ENCODE measurements at places on chromosomes 1 and 21.

GRCh38 chr1:101002551-101002950, 23.0 kb downstream of the DPH5 start:
- no peak for DNase-seq

- no peak for DNase-seq
Observed at GRCh38 chr21:36949171-36950141, 17.0 kb downstream of the HLCS start.

DNA sequence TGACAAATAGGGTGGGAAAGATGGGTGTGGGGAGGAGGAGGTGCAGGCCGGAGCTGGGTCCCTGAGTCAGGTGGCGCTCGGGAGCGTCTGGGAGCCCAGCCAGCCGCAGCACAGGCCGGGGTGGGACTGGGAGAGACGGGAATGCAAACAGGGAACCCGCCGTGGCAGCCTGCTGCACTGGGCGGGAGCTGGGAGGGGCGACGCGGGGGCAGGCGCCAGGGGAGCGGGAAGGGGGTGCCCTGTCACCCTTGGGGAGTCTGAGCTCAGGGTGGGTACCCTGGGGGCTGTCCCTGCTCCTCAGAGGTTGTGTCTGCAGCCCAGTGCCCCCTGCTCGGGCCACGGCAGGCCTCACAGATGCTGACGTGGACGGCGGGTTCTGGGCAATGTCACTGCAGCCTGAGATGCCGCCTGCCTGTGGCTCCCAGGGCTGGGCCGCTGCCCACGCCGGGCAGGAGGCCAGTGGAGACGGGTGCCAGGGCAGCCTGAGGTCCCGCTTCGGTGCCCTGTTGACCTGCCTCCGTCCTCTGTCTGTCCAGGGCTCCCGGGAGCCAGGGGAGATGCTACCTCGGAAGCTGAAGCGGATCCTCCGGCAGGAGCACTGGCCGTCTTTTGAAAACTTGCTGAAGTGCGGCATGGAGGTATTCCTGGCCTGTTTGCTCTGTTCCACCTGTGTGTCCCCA, 16.6 kb upstream of the LRRC3 start:
- DNase-seq = no peak

DNA sequence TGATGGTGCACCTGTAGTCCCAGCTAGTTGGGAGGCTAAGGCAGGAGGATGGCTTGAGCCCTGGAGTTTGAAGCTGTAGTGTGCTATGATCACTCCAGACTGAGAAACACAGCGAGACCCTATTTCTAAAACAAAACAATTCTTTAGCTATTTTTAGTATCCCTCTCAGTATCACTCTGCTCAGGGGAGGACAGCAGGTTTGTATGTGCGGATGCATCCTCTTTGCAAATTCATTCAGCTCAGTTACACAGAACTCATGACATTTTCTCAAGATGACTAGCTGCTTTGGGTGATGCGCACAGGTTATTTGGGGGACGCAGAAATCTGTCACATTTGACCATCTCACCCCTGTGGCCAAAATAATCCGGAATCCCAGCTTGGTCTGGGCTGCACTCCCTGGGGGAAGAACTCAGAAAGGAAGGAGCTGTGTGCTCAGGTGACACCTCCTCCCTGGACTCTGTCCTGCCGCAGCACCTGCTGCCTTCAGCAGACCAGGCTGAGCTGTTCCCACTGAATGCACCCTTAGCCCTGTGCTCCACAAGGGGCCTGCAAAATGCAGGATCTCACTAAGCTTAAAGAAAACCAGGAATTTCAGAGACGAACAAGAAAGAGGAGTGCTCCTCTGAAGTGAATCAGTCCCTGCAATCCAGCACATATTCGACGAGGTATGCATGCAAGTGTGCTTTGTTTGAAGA, 89.5 kb upstream of the PGBD5 start:
- no peak for DNase-seq

DNA sequence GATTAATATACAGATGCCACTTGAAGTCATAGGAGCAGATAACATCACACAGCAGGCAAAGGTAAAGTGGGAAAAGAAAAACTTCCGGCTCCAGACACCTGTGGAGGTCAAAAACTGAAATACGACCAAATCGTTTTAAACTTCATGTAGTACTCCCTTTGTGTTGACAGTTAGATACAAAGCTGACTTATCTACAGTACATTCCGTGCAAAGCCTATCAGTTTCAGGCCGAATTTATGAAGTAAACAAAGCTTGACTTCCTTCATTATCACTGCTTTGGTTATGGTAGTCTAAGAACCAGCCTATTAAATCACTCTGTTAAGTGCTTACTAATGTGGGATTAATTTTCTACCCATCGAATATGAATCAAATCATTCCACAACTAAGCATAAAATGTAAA, 156.3 kb downstream of the SMYD3 start:
- DNase-seq = no peak

DNA sequence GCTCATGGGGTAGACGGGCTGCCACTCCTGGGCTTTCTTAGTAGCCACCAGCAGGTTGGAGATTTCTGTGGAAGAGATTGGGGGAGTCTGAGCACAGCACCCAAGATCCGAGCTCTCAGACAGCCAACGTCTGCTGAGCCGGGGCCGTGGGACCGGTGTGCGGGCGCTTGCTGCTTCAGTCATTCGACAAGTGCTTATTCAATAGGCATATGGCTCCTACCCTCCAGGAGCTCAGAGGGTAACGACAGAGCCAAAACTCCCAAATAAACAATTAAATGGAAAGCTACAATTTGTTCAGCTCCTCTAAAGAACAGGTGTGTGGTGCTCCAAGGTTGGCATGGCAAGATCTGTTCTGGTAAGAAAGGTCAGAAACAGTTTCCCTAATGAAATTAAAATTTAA, 106.0 kb downstream of the RAVER2 start:
- DNase-seq = no peak

DNA sequence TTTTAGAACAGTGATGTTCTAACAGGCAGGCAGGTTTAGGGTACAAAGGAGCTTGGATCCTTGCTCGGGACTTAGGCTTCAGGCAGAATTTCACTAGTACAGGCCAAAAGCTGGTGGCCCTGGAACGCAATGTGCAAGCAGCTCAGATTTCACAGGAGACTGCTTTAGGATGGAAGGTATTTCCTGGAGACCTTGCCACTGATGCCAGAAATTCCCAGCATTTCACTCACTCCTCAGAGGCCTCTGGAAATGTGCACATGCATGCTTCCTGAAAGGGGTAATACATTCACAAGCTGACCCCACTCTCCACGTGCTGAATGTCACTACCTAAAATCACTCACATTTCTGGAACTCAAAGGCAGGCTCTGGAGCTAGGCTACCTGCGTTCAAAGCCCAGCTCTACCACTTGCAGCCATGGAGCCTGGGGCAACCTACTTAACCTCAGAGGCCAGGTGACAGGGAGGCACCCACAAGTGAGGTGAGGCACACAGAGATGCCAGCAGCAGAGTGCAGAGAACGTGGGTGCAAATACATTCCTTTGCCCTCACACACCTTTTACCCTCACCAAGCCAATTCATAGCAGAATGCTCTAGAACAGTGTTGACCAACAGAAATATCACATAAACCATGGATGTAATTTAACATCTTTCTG, 56.5 kb downstream of the CDC7 start:
- no peak for DNase-seq

DNA sequence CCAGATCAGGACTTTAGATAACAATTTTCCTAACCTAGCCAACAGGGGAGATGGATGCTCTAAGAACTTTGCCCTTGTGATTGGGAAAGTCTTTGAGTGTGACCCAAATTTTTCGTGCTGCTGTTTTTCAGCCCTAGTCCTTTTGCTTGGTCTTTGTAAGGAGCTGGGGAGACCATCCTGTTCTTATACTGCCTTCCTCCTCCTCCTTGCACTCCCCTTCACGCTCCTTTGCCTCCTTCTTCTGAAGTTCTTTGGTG, 5.7 kb downstream of the KCNQ4 start:
- no peak for DNase-seq

GRCh38 chr1:182677397-182678098, 6.8 kb downstream of the RGS8 start:
- no peak for DNase-seq

- no peak for DNase-seq
Observed at GRCh38 chr1:14894811-14895560, 258.6 kb upstream of the TMEM51 start.

- DNase-seq = no peak
Observed at GRCh38 chr1:24957016-24957807, 27.1 kb upstream of the RUNX3 start.

- DNase-seq = no peak
Observed at GRCh38 chr1:193486671-193487229, 300.3 kb upstream of the B3GALT2 start.

DNA sequence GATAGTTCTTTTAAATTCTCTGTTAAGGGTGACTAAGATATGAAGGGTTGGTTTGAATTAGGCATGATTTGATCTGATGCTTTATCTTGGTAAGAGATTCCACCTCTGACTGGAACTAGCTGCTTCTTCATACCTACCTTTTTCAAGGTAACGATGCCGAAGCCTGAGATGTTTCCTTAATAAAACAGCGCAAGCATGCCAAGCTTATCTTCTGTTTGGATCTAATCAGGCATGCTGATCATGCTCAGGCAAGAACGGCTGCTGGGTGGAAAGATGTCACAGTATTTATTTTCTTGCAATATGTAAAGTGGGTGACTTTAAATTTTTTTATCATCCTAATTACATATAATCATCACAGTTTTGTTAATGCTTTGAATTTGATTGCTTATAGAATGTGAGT, 148.7 kb downstream of the ADGRL2 start:
- no peak for DNase-seq

DNA sequence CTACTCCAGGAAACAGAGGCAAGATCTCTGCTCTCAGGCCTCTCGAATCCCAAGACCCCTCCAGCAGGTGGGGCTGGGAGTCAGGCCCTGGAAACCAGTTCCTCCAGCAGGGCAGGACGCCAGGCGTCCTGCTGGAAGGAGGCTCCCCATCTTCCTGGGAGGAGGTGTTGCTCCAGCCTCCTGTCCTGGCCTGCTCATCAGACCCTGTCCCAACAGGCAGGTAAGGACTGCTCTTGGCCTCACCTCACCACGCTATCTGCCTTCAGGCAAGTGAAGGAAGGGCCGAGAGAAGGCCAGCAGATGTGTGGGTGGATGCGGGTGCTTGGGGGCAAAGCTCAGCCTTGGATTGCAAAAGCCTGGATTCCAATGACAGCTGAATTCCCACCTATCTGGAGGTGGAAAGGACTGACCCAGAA, 82.9 kb downstream of the SSBP3 start:
- DNase-seq = no peak

DNA sequence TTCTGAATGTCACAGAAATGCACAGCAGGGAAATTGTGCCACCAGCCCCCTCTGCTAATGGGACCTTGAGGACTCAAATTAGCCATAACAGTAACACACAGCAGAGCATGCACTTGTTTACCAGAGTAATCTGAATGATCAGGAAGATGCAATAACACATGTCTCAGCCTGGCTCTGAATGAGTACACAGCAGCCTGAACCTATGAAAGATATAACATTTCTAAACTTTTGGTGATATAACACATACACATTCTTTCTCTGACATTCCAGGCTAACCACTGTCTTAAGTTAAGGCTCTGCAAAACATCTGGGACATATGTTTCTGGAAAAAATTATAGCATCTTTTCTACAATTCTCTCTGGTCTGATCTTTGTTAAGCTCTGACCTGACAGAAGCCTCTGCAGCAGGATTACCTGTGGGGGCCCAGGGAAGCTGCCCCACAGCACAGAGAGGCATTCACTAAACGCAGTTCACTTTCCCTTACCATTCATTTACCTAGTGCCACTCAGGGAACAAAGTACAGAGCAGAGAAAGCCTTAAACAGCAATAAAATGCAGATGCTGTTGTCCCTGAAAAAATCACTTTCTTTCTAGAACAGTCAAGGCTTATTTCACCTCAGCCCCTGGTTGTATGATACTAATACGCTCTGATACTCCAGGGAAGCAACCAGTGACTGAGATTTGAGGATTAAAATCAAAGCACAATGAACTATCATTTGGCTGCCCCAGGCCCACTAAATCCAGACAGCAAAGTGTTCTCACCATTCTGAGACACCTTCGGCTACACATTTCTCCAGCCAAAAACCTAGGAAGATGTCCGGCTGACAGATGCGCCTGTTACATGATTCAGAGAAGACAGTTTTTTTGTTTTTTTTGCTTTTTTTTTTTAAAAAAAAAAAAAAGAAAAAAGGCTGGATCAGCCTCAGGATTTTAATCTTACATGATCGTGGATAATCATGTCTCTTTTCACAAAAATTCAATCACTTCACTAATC, 54.0 kb upstream of the CNN3 start:
- no peak for DNase-seq

DNA sequence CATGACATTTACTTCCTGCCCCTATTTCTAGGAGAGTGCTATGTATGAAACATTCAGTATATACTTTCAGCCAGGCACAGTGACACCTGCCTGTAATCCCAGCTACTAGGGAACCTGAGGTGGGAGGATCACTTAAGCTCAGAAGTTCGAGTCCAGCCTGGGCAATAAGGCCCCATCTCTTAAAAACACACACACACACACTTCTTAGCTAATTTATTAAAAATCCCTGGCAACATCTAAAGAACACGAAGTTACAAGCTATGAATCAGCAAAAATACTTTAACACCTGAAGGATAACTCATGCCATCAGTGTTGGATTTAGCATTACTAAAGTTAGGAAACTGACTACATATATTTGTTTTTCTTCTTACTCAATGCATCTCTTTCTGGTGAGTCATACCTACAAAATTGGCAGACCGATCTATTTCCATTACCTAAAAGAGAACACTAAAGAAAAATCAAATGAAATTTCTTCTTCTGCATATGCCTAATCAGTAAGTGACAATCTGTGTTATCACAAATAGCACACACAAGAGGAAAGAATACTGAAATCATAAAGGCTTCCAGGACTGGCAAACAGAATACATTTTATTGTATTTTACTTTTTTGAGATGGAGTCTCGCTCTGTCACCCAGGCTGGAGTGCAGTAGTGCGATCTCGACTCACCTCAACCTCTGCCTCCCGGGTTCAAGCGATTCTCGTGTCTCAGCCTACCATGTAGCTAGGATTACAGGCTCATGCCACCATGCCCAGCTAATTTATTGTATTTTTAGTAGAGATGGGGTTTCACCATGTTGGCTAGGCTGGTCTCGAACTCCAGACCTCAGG, 41.4 kb downstream of the RNF115 start:
- no peak for DNase-seq

DNA sequence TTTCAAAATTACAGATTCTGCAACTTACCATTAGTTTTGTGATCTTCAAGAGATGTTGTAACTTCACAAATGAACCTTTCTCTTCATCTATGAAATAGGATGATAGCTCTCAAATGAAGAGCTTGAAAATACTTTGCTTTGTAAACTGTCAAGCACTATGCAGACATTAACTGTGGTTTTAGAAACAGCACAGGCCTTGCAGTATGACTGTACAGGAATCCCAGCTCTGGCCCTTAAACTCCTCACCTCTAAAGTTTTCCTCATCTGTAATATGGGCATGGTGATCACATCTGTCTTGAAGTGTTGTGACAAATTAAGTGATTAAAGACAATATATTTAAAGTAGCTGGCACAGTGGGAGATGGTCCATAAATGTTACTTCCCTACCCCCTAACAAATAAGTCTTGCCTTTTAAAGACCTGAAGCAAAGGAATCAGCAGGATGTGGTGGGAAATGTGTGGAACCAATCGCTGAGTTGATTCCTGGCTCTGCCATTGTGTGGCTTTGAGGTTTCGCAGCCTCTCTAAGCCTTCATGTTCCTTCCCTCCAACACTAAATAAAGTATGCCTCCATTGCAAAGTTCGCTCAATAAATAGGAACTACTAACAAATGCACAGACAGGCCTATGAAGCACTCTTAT, 5.5 kb upstream of the PTP4A2 start:
- DNase-seq = no peak

Data from DMS79 (cell line).